GM12892 (cell line): ENCODE measurements at places on chromosomes 2 and 18.

GRCh38 chr2:191151331-191151730, 537 bp upstream of the STAT4 start:
- DNase-seq: no peak

DNA sequence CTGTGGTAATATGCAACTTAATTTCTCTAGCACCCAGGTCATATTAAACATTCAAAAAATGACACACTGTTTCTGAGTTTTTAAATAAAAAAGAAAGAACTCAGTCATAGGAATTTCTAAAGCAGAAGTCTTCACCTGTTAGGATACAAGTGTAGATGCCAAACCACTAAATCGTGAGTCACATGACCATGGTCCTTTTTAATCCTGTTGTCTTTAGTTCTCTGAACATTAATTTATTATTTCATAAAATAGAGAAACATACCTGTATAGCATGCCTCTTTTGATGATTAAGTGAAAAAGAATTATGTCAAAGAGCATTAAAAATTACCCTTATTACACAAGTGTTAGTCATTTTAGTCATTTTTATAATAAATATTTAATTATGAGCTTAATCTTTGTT, 398.8 kb downstream of the CCDC85A start:
- no peak for DNase-seq

DNA sequence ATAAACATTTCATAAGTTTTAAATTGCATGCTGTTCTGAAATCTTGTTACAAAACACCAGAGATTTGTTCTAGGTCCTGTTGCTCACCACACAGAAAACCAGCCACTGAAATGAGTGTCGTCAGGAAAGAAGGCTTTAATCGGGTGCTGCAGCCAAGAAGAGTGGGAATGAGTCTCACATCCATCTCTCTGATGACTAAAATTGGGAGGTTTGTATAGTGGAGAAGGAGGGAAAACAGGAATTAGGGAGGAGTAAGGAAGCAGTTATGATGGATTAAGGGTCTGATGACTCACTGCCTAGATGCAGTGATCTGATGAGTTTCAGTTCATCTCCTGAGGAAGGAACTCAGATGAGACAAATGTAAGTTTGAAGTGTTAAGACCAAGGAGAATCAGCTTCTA, 42.1 kb upstream of the GPR39 start:
- DNase-seq: no peak

DNA sequence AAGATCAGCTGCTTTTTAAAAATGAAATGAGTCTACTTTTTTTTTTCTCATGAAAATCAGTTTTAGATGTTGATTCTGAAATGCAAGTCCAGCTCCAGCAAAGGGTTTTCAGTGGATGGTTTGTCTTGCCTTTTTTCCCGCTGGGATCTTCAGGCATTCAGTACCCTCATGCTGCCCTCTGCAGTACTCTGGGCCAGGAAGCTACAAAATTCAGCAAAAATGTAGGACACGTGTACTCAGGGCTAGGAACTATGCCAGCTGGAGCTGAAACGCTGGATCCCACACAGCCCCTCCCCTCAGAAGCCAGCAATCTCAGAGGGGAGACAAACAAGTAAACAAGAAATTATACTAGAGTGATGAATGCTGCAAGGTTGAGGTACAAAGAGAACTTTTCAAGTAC, 97.3 kb downstream of the MMADHC start:
- no peak for DNase-seq

DNA sequence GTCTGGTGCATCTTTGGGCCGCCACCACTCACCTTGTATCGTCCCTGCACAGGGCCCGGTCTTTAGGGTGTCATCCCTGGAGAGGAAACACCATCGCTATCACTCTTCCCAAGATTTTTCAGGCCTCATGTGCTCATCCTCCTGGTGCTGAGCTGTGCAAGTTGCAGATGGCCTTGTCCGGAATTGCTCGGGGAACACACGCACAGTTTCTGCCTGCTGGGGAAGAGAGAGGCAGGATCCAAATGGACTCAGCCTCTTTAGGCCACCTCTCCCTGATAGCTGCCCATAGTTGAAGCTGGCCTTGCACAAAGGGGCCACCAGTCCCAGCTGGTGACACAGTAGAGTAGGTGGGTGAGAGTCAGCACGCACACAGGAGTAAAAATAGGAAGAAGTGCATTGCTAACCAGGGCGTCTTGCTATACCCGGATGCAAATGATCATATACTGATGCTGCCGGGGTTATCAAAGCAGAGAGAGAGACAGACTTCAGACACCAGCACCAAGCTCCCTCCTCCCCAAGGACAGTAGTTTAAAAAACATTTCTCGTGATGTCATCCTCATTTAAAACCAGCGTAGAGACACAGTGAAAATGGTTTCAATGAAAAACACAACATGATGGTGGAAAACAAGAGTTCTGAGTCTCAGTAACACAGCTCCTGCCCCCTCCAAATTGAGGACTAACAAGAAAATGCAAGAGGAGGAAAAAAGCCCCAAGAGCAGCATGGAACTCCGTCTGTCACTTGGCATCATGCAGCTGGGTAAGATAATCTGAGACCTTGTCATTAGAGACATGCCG, 147.5 kb upstream of the NCK2 start:
- DNase-seq: no peak

DNA sequence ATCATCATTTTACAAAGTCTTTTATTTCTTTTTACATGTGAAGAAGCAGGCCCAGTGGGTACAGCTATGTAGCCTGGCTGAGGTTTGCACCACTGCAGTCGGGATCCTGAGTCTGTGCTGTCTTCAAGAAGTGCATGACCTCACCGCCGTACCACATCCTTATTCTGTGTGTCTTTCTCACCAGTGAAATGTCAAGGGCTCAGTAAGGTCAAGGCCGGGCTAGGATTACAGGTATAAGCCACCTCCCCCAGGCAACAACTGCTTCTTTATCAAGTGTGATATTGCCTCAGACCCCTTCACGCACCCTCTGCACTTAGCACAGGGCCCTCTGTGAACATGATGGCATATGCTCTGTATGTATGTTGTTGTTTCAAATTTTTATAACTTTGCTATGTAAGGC, 76.7 kb downstream of the PIEZO2 start:
- DNase-seq: no peak

DNA sequence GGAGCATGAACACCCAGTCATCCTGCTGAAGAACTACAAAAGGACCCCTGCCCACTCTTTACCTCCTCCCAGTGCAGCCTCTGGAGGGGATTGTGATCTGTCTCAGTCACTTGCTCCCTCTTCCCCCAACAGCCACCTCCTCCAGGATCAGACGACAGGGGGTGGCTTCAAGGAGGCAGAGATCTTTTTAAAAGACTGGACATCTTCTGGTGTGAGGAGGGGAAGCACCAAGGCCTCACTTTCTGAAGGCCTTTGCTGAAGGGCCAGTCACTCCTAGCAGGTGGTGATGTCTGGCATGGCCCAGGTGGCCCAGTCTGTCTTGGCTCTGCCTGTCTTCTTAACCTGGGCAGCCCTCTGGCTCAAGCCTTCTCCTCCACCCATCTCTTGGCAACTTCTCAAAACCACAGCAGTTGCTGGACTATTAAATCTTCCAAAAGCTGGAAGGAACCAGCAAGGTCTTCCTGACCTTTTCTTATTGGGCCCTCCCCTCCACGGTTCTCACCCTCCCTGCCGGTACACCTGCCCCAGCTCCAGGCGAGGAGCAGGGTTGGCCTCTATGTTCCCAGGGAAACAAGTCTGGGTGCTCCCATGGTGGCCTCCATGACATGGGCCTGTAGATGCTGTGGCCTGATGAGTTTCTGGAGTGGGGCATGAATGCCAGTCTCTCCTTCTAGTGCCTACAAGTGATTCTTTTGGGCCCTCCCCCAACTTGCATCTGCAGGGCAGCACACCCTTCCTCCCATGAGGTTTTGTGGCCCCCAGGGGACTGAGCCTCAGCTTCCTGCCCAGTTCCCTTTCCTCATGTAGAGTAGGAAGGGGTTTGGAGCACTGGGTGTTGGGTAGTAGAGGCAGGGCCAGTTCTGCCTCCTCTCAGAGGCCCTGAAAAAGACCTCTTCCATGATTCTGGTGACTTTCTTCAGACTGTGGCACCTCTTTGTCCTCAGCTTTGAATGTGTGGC, 5.0 kb upstream of the ATP6V1B1 start:
- DNase-seq: no peak

- DNase-seq: no peak
Observed at GRCh38 chr2:46367286-46367685, 70.1 kb downstream of the EPAS1 start.

DNA sequence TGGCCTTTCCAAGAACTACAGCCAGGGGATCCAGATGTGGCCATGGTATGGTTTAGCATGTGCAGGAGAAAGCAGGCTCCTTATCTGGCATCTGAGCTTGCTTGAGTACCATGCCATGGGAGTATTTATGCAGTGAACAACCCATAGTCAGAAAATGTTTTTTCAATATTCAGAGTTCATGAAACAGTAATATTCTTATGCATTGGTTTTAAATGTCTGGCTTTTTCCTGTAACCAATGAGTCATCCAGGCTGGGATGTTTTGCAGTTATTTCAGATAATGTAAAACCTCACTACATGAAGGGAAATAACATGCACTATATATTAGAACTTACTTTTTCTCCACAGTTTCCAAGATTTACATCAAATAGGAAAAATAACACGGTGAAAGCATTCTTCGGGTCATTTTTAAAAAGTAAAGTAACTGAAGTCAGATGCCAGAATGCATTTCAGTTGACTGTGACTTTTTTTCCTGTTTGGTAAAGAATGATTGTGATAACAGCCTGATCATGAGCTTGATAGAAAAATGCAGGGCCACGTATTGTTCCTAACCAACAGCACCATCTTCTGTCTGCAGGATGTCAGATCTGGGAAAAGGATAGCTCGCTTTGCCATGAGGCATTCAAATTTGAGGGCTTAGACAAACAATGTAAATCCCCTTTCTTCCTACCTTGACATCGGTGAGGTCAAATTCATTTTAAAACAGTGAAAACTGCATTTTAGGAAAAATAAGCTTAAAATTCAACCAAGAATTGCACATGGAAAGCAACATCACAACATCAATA, 152.8 kb downstream of the DSC3 start:
- no peak for DNase-seq
